Naive B cell (primary cell): ENCODE measurements at places on chromosomes 2 and 18.

DNA sequence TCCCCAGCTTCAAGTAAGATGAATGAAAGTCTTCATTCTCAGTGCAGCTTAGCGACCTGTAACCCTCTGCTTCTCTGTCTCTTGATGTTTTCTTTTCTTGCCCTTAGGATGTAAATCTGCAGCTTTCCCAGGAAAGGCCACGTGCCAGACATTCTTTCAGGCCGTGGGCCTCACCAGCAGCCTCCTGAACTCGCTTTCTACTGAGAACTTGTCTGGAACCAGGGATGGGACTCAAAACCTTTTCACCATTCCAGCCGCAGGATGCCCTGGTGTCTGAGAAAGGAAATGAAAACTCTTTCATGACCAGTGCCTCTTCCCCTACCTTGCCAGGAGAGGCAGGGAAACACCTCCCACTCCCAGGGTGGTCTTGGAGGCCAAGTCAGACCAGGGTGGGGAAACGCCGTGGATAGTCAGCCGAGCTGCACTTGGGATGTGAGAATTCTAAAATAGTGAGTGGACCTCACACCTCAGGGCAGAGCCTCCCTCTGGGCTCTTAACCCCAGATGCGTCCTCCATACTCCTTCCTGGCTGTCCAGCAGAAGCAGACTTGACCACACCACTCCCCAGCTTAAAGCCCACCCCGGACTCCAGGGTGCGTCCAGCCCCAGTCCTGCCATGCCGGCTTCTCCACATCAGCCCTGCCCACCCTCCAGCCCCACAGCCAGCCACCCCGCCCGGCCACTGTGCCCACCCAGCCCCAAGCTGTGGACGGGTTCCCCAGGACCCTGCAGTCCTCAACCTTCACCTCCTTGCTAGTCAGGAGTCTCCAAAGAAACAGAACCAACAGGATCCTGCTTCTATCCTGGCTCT, 115.5 kb downstream of the TWIST2 start:
- H3K27me3 ChIP-seq, result peaks cover 3% of the 10 kb centered on the region
- no peak for DNase-seq
- no peaks in the 10 kb centered on the region for H3K36me3 ChIP-seq
- no peak overlapping the region for H3K27ac ChIP-seq
- H3K4me3 ChIP-seq, result no peak overlapping the region

- no peak for DNase-seq
- no peaks in the 10 kb centered on the region for H3K36me3 ChIP-seq
- H3K27ac ChIP-seq, result no peak overlapping the region
- H3K27me3 ChIP-seq, result peaks cover 14% of the 10 kb centered on the region
Measured at GRCh38 chr2:160225722-160226121, 25.6 kb upstream of the ITGB6 start.

DNA sequence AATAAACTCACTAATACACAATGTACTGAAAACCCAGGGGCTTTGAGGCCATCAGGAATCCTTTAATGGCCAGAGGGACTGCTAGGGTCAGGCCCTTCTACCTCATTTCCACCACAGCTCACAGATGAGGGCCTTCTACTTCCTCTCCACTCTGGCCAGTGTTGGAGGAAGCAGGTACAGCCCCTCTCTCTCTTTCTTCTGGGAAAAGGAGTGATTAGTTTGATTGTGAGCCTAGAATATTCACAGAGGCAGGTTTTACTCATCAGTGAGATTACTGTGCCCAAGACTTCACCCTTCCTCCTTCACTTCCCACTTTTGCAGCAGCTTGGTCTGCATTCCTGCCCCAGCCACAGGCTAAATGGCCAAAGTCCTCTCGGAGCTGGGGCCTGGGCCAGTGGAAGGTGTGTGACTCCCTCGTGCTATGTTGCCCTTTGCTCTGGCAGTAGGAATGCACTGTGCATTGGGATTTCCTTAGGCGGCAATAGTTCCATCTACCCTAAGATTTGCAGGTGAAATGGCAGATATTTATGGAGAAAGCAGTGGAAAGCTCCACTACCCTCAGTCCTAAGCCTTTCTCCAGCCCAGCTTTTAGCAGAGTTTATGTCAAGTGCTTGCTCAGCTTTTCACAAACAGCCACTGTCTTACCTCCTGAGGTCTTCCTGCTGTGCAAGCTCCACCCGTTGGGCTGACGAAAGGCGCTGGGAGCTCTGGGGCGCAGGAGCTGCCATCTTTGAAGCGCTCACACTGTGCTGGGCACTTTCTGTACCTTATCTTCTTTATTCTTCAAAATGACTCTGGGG, 36.2 kb upstream of the YES1 start:
- no peaks in the 10 kb centered on the region for H3K4me1 ChIP-seq
- H3K27me3 ChIP-seq, result peaks cover 5% of the 10 kb centered on the region
- H3K4me3 ChIP-seq, result no peak overlapping the region

DNA sequence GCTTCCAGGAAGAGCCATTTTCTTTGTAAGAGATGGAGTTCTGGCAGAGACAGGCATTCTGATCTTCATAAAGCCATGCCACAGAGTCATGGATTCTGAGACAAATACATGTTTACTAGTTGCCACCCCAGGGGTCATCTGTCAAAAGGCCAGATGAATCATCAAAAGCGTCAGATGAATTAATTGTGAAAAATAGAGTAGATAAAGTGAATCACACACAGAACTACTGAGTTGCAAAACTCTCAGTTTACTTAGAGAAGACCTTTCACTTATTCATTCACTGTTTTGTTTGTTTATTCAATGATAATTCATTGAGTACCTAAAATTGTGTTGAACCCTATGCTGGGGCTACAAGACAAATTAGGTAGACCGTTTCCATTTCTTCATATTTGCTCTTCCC, 157.7 kb upstream of the SERPINE2 start:
- peaks cover 8% of the 10 kb centered on the region for H3K27me3 ChIP-seq
- H3K4me1 ChIP-seq, result no peaks in the 10 kb centered on the region
- no peak overlapping the region for H3K27ac ChIP-seq

- no peaks in the 10 kb centered on the region for H3K36me3 ChIP-seq
- no peak overlapping the region for H3K27ac ChIP-seq
- DNase-seq, result no peak
- no peaks in the 10 kb centered on the region for H3K4me1 ChIP-seq
Measured at GRCh38 chr2:51490576-51491234, 458.8 kb upstream of the NRXN1 start.

DNA sequence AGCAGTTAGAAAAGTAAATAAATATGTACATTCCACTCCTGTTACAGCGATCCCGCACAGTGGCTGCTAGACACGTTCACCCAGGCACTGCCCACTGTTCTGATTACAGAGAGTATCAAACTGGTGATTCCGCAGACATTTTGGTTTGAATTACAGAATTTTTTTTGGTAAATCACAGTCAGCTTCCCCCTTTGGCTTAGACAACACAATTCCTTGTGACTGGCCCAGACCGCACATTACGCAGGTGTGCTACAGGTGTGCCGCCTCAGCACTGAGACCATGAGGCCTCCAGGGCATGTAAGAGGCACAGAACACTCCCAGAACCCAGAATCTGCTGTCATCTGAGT, 112.3 kb downstream of the PXDN start:
- H3K4me1 ChIP-seq, result no peaks in the 10 kb centered on the region
- H3K4me3 ChIP-seq, result no peak overlapping the region
- peaks cover under 1% of the 10 kb centered on the region for H3K27me3 ChIP-seq

DNA sequence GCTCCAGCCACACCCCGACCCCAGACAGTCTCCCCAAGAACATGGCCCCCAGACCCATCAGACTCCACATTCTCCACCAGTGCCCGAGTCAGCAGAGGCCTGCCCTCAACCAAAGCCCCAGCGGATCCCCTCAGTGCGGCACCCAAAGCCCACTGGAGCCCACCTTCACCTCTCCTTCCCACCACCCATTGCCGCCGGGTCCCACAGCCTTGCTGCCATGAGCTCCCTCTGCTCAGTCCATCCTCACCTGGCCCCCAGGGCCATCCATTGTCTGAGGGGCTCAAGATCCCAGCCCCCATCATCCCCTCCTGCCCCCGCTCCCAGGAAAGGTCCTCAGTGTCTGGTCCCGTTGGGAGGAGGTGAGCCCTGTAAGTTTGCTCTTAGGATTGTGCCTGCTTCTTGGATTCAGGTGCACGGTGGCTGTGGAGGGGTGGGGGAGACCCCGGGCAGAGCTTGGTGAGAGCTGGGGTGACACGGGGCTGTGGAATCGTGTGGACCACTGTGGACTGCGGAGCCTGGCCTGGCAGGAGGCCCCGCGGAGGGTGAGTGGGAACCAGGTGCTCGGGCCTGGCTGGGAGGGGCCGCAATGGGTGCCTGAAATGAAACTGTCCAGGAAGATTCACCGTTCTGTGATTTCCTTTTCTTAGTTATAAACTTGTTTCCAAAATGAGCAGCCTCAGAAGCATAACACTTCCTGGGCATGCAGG, 32.7 kb upstream of the GPC1 start:
- no peak overlapping the region for H3K27ac ChIP-seq
- no peak overlapping the region for H3K4me3 ChIP-seq
- H3K27me3 ChIP-seq, result peaks cover 44% of the 10 kb centered on the region
- H3K36me3 ChIP-seq, result no peaks in the 10 kb centered on the region
- H3K4me1 ChIP-seq, result no peaks in the 10 kb centered on the region

- H3K27ac ChIP-seq, result no peak overlapping the region
- no peaks in the 10 kb centered on the region for H3K4me1 ChIP-seq
- no peaks in the 10 kb centered on the region for H3K36me3 ChIP-seq
- no peak for DNase-seq
- H3K4me3 ChIP-seq, result no peak overlapping the region
Measured at GRCh38 chr2:192827735-192828134, 633.0 kb upstream of the TMEFF2 start.

DNA sequence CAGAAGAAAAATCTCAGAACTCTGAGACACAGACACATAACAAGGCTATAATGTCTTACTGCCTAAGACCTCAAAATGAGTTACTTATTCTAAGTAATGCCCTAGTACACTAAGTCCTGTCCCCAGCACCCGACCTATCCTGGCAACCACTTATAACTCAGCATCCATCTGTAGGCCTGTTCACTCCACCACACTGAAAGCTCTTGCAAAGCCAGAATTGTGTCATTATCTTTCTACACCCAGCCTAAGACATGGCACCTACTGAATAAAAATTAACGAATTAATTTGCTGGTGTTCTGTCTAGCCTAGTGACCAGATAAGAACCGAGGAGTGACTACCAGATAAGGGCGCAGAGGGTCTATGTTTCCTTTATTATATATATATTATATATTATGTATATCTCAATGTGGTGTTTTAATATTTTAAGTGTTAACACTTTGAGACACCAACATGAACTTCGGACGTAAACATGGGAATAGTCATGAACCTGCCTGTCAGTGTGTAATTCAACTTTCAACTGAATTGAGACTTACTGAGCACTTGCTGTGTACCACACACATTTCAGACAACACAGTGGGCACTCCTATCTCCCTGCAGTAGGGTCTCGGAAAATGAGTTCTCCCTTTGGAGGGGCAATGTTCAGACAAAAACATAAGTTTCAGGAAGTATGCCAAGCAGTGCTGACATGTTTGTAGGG, 27.7 kb downstream of the TMEM131 start:
- peaks cover 88% of the 10 kb centered on the region for H3K4me1 ChIP-seq
- H3K36me3 ChIP-seq, result peaks cover 11% of the 10 kb centered on the region
- H3K27ac ChIP-seq, result peak overlapping the region; percentile 24
- no peak overlapping the region for H3K4me3 ChIP-seq
- DNase-seq, result no peak
- no peaks in the 10 kb centered on the region for H3K27me3 ChIP-seq

DNA sequence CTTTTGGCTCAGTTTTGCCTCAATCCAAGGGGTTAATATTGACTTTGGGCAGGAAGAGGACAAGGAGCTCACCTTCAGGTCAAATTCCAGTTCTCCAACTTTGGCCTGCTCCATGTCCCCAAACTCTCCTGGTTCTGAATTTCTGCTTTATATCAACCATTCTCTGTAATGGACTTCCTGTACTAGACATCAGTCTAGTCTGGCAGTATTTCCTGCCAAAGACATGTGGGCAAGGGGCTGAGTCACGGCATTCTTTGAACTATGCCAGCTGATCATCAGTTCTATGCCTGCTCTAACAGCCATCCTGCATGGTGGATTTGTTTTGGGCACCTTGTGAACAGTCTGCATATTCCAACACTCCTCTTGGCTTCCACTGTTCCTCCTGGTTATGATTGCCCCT, 199.4 kb downstream of the ZEB2 start:
- peak overlapping the region; percentile 37 for H3K4me3 ChIP-seq
- peak; percentile 9 for DNase-seq
- no peak overlapping the region for H3K27ac ChIP-seq
- peaks cover 34% of the 10 kb centered on the region for H3K4me1 ChIP-seq
- H3K36me3 ChIP-seq, result no peaks in the 10 kb centered on the region
- no peaks in the 10 kb centered on the region for H3K27me3 ChIP-seq

DNA sequence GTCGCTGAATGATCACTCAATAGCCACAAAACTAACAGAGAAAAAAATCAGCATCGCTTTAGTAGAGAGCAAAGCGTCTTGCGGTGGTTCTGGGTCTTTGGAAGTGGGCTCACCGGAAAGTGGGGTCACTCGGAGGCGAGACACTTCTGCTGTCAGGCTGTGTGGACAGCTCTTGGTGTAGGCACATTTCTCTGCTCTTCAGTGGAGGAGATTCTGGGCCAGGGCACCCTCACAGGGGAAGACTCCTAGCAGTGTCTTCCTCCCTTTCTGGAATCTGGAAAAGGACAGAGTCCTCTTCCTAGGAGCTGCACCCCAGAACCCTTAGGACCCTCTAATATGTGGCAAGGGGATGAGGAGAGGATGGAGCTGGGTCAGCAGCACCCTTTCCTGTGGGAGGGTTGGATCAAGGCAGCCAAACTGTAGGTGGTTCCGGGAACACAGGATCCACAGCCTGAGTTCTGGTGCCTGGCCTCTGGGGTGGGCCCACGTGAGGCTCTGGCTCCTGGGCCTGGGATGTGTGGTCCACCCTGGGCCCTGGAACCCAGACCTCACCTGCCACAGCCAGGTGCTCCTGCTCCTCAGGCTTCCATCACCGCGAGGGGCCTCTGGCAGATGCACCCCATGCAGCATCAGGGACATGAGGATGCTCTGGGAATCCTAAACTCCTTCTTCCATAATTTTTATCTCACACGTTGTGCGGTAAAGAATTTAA, 25.1 kb downstream of the GPR35 start:
- H3K27me3 ChIP-seq, result peaks cover 38% of the 10 kb centered on the region
- no peak overlapping the region for H3K4me3 ChIP-seq
- no peak for DNase-seq
- no peaks in the 10 kb centered on the region for H3K4me1 ChIP-seq
- no peak overlapping the region for H3K27ac ChIP-seq
